ENCODE measurements at places on chromosomes 5 and 9.

DNA sequence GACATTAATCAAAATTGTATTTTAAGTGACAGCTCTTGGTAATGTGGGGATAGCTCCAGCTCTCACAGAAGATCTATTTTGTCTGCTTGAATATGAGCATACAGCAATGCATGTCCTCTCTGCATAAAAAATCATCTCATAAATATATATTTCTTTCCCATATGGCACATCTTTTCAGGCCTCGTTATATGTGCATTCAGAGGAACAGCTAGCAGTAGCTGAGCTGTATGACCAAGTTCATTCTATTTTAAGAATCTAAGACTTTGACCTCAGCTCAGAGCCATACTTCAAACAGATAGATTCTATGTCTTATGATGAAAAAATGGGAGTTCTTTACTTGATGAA lies 487.2 kb downstream of the ARHGEF28 start:
- no peak for DNase-seq

- peak; percentile 57 for DNase-seq
Observed at GRCh38 chr9:114177423-114178064, 22.2 kb downstream of the COL27A1 start.

- peak; percentile 94 for DNase-seq
Observed at GRCh38 chr5:140295414-140295813, 7.5 kb downstream of the PFDN1 start.

- no peak for DNase-seq
Observed at GRCh38 chr9:81032831-81033230, 656.5 kb downstream of the TLE1 start.

DNA sequence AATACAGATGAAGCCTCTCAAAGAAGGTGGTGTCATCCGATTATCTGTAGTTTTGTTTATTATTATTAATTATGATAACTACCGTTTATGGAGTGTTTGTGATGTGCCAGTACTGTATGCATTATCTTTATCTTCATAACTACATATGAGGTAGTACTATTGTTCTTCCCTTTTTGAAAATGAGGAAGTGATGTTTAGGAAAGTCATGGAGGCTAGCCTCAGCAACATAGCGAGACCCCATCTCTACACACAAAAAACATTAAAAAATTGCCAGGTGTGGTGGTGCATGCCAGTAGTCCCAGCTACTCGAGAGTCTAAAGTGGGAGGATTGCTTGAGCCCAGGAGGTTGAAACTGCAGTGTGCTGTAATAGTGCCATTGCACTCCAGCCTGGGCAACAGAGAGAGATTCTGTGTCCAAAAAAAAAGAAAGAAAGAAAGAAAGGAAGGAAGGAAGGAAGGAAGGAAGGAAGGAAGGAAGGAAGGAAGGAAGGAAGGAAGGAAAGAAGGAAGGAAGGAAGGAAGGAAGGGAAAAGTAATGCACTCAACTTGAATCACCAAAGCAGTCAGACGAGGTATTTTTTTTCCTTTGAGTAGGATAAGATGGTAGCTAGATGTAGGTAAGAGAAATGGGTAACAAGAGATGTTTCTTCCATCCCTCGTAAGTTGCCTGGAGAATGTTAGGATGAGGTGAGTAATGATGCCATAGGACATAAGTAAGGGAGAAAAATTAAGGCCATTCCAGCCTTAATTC lies 47.8 kb downstream of the PAM start:
- DNase-seq, result no peak

DNA sequence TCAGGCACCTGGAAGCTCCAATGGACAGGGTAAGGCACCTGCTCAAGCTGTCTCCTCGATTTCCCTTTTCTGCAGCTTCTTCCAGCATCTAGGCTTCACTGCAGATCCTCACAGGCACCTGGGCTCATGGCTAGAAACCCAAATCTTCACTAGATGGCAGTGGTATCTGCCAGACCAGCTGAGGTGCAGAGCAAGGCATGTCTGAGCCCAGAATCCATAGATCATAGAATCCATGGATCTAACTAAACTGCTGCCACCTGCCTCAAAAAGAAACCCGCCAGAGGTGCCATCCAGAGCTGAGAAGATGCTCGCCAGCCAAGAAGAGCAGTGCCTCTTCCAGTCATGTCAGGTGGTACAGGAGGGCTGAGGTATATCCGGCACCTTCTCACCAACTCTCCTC lies 6.9 kb downstream of the SHC3 start:
- DNase-seq, result no peak

- DNase-seq, result no peak
Observed at GRCh38 chr9:2464624-2465023, 157.0 kb upstream of the VLDLR start.

- peak; percentile 39 for DNase-seq
Observed at GRCh38 chr5:139709582-139710318, 61.6 kb downstream of the CXXC5 start.

DNA sequence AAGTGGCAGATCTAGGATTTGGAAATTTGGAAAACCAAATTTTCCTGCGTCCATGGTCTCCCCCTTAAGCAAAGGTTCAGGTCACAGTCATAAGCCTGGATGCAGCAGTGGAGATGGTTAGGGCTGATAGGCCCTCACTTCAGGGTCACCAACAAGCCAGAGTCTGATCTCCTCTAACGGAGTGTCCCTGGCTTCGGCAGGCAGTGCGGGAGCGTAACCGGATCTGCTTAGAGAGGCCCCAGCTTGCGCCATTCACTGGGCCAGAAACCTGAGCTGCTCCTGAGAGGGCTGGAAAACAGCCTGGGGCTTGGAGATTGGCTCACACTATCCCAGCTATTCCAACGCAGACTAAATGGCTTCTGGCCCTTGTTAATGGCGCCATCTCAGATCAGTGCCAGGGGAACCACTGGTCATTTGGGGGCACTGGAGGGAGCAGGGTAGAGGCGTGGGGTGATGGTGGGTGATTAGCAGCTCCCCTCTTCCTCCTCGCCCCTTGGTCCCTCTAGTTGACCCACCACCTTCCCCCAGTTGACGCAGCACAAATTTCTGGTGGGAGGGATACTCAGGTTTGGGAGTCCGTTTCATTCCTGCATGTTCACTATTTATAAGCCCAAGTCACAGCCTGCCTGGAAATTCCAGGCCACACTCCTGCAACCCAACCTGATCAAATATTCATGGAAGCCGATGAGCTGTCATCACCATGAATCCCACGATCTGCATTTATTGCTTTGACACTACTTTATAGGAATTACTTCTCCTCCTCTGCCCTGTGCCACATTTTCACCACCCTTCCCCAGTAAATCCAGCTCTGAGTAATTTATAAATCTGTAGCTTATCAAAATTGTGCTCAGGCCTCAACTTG lies 134.6 kb upstream of the CPEB4 start:
- no peak for DNase-seq

GRCh38 chr9:124663046-124663961 lies 107.8 kb downstream of the NR6A1 start:
- DNase-seq, result peak; percentile 92

DNA sequence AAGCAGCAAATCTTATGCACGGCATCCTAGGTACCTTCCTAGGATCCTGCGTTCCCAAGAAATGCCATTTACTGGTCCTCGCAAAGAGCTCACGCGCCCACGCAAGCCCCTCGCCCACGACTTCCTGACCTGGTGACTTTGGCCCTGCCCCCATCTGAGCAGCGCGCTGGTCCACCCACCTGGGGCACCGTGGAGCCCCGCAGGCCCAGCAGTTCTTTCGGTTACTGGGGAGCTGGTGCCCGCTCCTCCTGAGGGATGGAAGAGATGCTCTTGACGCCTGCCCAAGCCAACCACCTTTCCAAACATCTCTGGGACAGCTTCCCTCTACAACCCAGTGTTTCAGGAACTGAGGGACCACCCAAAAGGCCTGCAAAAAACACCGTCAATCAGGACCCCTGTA lies 16.7 kb downstream of the EQTN start:
- no peak for DNase-seq

DNA sequence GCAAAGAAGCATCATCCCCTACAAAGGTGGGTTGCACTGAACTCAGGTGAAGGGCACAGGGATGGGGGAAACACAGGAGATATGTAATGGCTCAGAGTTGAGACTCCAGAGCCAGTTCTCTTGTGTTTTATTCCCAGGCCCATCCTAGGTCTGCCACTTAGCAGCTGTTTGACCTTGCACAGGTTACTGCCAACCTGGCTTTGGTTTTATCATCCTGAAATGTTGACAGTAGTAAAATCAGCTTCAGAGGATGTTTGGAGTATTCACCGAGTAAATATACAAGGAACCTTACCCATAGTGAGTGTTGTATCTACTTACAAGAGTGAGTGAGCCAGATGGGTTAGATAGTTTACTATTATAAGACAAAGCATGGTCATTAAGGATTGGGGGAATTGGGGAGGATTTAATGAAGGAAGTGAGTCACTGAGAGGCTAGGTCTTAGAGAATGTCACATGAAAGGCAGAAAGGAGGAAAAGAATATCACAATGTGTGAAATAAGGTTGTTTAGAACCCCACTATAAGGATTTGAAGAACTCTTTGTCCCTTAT lies 141.3 kb downstream of the MAN2A1 start:
- DNase-seq, result peak; percentile 42

GRCh38 chr5:138610918-138611677 lies 35.9 kb upstream of the HSPA9 start:
- peak; percentile 28 for DNase-seq

DNA sequence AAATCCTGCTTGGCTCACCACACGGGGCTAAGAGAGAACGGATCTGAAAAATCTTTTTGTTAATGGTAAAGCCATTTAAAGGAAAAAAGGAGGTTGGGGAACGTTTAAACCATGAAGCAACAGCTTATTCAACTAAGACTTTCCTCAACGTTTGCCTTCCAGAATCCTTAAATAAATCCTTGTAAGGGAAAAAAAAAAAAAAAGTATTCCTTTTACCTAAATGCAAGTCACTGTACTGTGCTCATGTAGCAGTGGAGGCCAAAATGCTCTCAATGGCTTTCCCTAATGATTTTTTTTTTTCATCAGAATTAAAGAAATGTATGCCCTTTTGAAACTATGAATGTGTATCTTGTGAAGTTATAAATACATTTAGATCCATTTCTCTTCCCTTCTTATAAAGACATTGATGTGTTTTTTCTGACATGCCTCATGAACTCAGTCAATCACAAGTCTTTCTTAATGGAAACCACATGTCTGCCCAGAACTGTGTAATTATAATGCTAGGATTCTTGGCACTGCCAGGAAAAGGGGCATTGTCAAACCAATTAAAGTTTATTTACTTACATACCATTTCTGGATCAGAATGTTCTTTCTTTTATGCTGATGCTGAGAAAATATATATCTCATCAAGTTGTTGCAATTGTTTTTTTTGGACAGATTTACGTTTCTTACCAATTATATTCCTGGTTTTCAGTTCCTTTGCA lies 107.5 kb downstream of the EBF1 start:
- no peak for DNase-seq

DNA sequence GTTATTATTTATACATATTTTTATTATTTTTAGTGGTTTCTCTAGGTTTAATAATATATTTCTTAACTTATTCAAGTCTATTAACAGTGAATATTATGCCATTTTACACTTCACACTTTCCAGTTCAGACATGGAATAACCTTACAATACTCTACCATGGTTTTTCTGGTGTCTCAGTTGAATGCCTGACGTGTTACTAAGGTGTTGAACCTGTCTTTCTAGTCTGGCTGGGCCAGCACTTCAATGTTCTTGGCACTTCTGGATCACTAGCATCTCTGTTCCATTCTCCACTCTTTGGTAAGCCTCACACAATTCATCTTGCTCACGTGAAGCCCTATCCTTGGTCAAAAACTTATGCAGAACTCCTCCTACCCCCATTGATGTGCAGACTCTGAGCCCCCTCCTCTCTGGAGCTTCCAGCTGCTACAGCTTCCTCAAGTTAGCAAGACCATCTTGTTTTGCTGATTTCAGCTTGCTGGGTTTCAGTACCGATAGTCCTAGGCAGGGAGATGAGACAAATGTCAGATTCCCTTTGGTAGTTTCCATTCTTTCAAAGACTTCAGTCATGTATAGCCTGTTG lies 243.1 kb downstream of the FBXO4 start:
- no peak for DNase-seq

- peak; percentile 49 for DNase-seq
Observed at GRCh38 chr5:141617128-141617527, 1.7 kb downstream of the DIAPH1 start.

GRCh38 chr9:93096131-93096802 lies at the start of gene CARD19:
TSS of gene CARD19 (plus strand) at chr9:93096217. CDS start at chr9:93096346, 129 bp downstream.
- DNase-seq, result peak; percentile 38

DNA sequence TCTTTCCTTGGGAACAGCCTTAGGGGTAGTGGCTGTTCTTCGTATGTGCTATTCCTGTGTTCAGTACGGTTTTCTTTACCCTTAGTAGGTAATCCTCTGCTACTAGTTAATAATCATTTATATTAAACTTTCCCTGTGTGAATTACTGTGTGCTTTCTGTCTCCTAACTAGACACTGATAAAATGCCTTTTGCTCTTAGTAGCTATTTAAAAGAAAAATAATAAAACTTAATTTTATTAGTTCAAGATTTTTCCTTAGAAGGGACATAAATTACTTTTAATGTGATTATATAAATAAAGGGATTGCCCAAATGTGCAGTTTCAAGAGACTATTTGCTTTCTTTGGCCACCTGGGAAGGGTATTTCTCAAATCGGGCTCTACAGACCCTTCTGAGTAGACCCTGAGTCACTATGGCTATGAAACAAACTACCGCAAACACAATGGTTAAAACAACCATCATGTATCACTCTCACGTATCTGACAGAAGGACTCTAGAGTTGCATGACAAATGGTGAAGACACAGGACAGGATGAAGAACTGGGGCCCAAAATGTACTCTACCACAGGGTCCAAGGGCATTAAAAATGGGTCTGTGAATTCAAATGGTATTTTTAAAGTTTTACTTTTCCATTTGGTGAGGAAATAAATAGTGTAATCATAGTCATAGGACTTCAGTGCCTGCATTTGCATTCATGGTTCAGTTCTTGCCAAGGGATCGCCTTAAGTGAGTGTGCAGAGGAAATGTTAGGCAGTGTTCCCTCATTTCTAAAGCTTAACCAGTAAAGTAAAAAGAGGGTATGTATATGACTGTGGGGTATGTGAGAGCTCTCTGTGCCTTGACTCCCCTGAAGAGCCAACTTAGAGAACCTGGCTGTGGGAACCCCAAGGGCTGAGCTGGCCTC lies 97.0 kb downstream of the TSSK1B start:
- no peak for DNase-seq

GRCh38 chr9:3492214-3492613 lies 33.6 kb downstream of the RFX3 start:
- DNase-seq, result no peak

DNA sequence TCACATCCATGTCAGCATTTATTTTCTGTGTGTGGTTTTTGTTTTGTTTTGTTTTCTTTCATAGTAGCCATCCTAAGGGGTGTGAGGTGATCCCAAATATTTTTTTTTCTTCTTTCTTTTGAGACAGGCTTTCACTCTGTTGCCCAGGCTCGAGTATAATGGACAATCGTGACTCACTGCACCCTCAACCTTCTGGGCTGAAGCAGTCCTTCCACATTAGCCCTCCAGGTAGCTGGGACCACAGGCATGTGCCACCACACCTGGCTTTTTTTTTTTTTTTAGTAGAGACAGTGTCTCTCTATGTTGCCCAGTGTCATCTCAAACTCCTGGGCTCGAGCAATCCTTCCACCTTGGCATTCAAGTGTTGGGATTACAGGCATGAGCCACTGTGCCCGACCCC lies 59.1 kb downstream of the CDC42SE2 start:
- DNase-seq, result no peak

- no peak for DNase-seq
Observed at GRCh38 chr9:75664597-75664996, 225.9 kb upstream of the PCSK5 start.

GRCh38 chr9:134026581-134026980 lies 1.3 kb downstream of the BRD3OS start:
- DNase-seq, result no peak

GRCh38 chr5:50763351-50763750 lies 96.9 kb downstream of the PARP8 start:
- no peak for DNase-seq

- DNase-seq, result no peak
Observed at GRCh38 chr9:122164286-122164685, 4.6 kb downstream of the MORN5 start.
